ENCODE measurements at places on chromosomes 13 and 19.

GRCh38 chr19:6534451-6535093 is 3.7 kb downstream of the TNFSF9 start:
- no peak for ATAC-seq

- ATAC-seq = no peak
These were observed 14.0 kb upstream of the TMPRSS9 start for GRCh38 chr19:2345794-2346663.

DNA sequence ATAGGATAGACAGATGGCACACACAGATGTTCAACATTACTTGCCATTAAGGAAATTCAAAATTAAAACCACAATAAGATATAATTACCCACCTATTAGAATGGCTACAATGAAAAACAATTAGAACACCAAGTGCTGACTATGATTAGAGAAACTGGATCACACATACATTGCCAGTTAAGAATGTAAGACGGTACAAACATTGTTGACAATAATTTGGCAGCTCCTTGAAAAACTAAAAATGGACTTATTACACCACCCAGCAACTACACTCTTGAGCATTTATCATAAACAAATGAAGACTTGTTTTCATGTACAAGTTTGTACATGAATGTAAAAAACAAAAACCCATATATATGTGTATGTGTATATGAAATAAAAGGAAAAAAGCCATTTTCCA is 13.7 kb downstream of the ZNF461 start:
- no peak for ATAC-seq

GRCh38 chr13:29922281-29922821 is 71.9 kb upstream of the UBL3 start:
- no peak for ATAC-seq

DNA sequence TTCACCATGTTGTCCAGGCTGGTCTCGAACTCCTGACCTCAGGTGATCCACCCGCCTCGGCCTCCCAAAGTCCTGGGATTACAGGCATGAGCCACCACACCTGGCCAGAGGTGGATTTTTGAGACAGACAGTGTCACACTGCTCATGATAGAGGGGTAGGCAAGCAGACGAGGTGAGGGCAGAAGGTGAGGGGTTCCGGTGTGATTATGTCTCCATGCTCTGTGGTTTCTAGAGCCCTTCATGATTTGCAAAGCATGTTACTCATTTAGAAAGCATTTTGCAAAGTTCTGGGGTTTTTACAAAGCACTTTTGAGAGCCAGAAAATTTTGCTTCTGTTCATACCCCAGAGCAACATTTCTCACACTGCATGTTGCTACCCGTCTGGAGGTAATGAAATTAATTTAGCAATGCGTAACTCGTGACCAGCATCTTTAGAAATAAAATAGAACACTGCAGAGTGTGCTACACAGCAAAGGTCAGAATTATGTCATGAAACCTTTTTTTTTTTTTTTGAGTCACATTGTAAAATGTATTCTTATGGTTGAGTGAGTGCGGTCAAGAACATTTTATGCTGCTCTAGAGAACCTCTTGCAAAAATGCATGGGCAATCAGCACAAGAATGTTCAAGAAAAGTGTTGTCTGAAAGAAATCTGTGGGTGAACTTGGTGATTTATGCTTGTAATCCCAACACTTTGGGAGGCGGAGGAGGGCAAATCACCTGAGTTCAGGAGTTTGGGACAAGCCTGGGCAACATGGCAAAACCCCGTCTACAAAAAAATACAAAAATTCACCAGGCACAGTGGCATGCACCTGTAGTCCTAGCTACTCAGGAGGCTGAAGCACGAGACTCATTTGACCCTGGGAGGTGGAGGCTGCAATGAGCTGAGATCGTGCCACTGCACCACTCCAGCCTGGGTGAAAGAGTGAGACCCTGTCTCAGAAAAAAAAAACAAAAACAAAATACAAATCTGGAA is 58.0 kb downstream of the MAP4K1 start:
- peak; percentile 93 for ATAC-seq

GRCh38 chr13:80305737-80306136 is 35.2 kb downstream of the SPRY2 start:
- no peak for ATAC-seq
